ENCODE measurements at places on chromosomes 4 and X. TPM values are rescaled to one million over a fixed set of nuclear protein-coding genes. Genes with fewer than 3 reads are reported as not detected.

DNA sequence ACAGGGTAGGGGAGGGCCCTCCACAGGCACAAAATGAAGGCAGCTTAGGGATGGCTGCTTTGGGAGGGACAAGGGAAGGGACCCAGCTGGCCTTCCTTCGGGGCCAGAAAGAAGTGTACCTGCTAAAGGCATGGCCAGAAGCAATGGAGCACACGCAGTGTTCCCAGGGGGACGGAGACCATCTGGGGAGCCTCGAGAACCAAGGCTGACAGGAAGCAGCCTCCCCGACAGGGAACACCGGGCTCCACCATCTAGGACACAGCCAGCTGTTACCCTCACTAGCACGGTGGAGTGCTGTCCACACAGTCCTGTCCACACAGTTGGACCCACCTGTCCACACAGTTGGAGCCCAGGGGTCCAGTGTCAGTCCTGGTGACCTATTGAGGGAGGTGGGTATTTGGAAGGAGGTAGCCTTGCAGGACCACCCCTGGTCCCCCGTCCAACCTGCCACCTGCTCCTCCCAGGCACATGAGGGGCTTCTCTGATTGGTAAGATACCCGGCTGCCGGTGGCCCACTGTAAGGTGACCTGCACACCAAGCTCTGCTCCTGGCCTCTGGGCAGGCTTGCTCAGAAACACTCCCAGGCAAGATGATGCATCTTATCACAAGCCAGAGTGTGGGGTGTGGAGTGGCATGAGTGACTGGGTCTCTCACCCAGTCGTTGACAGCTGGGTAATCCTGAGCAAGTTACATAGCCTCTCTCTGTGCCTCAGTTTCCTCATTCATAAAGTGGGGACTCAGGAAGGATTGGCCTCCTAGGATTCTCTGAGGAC is 20.5 kb upstream of the AFAP1 start:
- H3K4me1 ChIP-seq, result peaks cover 46% of the 10 kb centered on the region
- H3K4me3 ChIP-seq, result peak overlapping the region; percentile 38
- peak; percentile 66 for DNase-seq
- peak overlapping the region; percentile 94 for H3K27ac ChIP-seq
- H3K27me3 ChIP-seq, result no peaks in the 10 kb centered on the region

GRCh38 chr4:92334716-92335350 is 31.1 kb downstream of the GRID2 start:
- H3K4me3 ChIP-seq, result no peak overlapping the region
- no peaks in the 10 kb centered on the region for H3K36me3 ChIP-seq
- H3K4me1 ChIP-seq, result no peaks in the 10 kb centered on the region

Gene PAGE1
- not detected for total RNA-seq

- H3K27me3 ChIP-seq, result no peaks in the 10 kb centered on the region
- H3K4me1 ChIP-seq, result peaks cover 30% of the 10 kb centered on the region
- no peak for DNase-seq
- H3K4me3 ChIP-seq, result no peak overlapping the region
- H3K27ac ChIP-seq, result no peak overlapping the region
Observed at GRCh38 chr4:118833192-118833820, 2.6 kb downstream of the SEC24D start.

DNA sequence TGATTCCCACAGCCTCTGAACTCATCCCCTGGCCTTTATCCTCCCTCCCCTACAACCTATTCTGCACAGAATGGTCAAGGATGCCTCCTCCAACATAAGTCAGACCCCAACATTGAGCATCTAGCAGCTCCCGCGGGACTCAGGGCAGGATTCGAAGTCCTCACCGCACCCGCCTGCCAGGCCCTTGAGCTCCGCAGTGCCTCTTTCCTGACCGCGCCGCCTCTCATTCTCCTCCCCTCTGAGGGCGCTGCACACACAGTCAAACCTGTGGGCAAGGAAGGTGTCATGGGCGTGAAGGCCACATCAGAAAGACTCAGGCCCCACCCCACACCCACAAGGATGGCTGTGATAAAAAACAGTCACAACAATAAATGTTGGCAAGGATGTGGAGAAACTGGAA is 84.1 kb downstream of the CPZ start:
- no peaks in the 10 kb centered on the region for H3K27me3 ChIP-seq
- DNase-seq, result no peak
- no peak overlapping the region for H3K27ac ChIP-seq
- H3K4me1 ChIP-seq, result no peaks in the 10 kb centered on the region
- H3K4me3 ChIP-seq, result no peak overlapping the region

Gene CT45A1
- not detected for total RNA-seq

DNA sequence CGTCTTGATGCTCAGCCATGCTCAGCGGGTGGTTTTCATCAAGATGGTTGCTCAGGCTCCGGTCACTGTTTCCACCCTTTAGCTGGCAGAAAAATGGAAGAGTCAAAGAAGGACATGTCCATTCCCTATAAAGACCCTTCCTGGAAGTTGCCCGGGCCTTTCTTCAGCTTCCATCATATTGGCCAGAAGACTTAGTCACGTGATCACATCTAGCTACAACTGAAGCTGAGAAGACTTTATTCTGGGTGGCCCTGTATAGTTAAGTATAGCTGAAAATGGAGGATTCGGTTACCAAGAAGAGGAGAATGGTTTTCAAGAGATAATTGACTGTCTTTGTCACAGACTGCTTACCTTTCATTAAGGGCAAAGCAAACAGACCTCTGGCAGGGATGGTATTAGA is 296.7 kb upstream of the CASK start:
- no peak overlapping the region for H3K4me3 ChIP-seq
- H3K36me3 ChIP-seq, result no peaks in the 10 kb centered on the region
- no peak overlapping the region for H3K27ac ChIP-seq
- no peaks in the 10 kb centered on the region for H3K27me3 ChIP-seq
- no peak for DNase-seq

DNA sequence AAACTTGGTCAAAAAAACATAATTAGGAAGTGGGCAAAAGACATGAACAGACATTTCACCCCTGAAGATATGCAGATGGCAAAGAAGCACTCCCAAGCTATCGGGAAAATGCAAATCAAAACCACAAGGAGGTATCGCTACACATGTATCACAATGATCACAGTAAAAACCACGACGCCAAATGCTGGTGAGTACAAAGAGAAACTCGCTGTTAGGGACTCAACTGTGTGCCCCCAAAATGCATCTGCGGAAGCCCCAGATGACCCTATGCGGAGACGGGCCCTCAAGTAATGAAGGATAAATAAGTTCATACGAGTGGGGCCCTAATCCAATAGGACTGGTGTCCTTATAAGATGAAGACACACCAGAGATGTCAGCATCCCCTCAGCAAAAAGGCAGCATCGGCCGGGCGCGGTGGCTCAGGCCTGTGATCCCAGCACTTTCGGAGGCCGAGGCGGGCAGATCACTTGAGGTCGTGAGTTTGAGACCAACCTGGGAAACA is 10.2 kb downstream of the GAK start:
- H3K4me1 ChIP-seq, result peaks cover 63% of the 10 kb centered on the region
- peak; percentile 47 for DNase-seq
- H3K27me3 ChIP-seq, result no peaks in the 10 kb centered on the region
- peaks cover 17% of the 10 kb centered on the region for H3K36me3 ChIP-seq
- peak overlapping the region; percentile 55 for H3K27ac ChIP-seq

GRCh38 chr4:82123934-82124333 is 249.9 kb downstream of the HNRNPD start:
- no peak overlapping the region for H3K27ac ChIP-seq
- no peaks in the 10 kb centered on the region for H3K27me3 ChIP-seq
- H3K4me1 ChIP-seq, result peaks cover 2% of the 10 kb centered on the region
- no peaks in the 10 kb centered on the region for H3K36me3 ChIP-seq
- H3K4me3 ChIP-seq, result no peak overlapping the region
- peak; percentile 11 for DNase-seq

- no peaks in the 10 kb centered on the region for H3K4me1 ChIP-seq
- no peak overlapping the region for H3K4me3 ChIP-seq
- H3K27me3 ChIP-seq, result no peaks in the 10 kb centered on the region
Observed at GRCh38 chrX:23854122-23854521, 53.6 kb downstream of the APOO start.

DNA sequence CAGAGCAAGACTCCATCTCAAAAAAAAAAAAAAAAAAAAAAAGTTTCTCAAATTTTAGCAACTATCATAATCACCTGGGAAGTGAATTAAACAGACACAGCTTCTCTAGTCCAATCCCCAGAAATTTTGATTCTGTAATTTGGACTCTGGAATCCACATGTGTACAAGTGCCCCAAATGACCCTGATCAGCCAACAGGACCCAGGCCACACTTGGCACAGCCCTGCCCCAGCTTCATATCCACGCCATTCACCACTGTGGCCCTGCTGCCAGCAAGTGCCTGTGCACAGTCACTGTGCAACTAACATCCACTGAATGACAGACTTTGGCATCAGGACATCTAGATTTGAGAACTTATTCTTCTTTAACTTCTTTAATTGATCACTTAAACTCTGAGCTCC is 14.1 kb upstream of the CXCL13 start:
- peaks cover 11% of the 10 kb centered on the region for H3K27me3 ChIP-seq
- H3K4me1 ChIP-seq, result peaks cover 72% of the 10 kb centered on the region
- DNase-seq, result no peak
- H3K36me3 ChIP-seq, result no peaks in the 10 kb centered on the region
- H3K27ac ChIP-seq, result peak overlapping the region; percentile 19

Gene STOX2
- not detected for total RNA-seq

DNA sequence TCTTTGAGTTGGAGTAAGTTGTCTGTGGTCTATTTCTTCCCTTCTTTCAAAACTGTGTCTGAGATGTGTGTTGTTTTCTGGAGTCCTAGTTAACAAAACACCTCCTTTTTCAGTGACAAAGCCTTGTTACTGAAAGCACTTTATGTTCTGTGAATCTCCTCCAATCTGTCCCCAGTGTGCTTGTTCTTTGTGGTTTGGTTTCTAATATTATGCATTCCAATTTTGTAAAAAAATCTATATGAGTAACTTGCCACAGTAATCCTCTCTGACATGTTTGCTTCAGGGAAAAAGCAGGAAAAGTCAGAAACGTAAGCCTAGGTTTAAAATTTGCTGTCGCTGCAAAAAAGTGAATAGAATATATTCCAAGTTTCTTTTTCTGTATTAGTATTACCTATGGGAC is 12.4 kb downstream of the PRRG1 start:
- no peaks in the 10 kb centered on the region for H3K4me1 ChIP-seq
- H3K27ac ChIP-seq, result no peak overlapping the region
- no peak overlapping the region for H3K4me3 ChIP-seq

- no peaks in the 10 kb centered on the region for H3K36me3 ChIP-seq
- H3K4me3 ChIP-seq, result peak overlapping the region; percentile 90
- no peak overlapping the region for H3K27ac ChIP-seq
- DNase-seq, result no peak
- H3K27me3 ChIP-seq, result no peaks in the 10 kb centered on the region
Observed at GRCh38 chrX:96683997-96684338, 674 bp upstream of the DIAPH2 start.

DNA sequence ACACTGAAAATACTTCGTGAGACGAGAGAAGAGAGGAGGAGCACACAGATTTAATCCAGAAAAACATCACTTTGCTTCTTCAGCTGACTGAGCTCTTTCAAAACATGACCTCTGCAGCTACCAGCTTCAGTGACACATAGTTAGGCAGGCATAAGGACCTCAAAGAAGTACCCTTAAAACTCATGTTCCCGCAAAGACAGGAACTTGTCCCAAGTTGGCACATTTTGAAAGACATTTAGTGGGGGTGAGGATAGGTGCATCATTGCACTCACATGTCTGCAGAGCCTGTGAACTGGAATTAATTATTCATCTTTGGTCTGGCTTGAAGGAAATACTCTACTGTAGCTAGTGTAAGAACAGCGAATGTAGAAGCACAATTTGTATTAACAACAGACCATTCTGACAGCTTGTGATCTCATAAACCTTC is 221.8 kb downstream of the MGST2 start:
- no peaks in the 10 kb centered on the region for H3K27me3 ChIP-seq
- peaks cover 2% of the 10 kb centered on the region for H3K4me1 ChIP-seq
- DNase-seq, result no peak
- H3K36me3 ChIP-seq, result no peaks in the 10 kb centered on the region
- no peak overlapping the region for H3K4me3 ChIP-seq
- no peak overlapping the region for H3K27ac ChIP-seq

GRCh38 chr4:60930866-60931265 is 269.3 kb upstream of the ADGRL3 start:
- no peak for DNase-seq
- no peaks in the 10 kb centered on the region for H3K27me3 ChIP-seq
- H3K4me1 ChIP-seq, result no peaks in the 10 kb centered on the region
- H3K4me3 ChIP-seq, result no peak overlapping the region
- H3K36me3 ChIP-seq, result no peaks in the 10 kb centered on the region

GRCh38 chrX:9188117-9188516 is 154.2 kb upstream of the FAM9B start:
- no peak for DNase-seq
- H3K4me3 ChIP-seq, result no peak overlapping the region
- H3K4me1 ChIP-seq, result no peaks in the 10 kb centered on the region
- no peaks in the 10 kb centered on the region for H3K27me3 ChIP-seq
- no peak overlapping the region for H3K27ac ChIP-seq
- H3K36me3 ChIP-seq, result no peaks in the 10 kb centered on the region

- H3K27me3 ChIP-seq, result no peaks in the 10 kb centered on the region
- no peak for DNase-seq
- H3K27ac ChIP-seq, result no peak overlapping the region
- H3K4me1 ChIP-seq, result no peaks in the 10 kb centered on the region
- peaks cover 58% of the 10 kb centered on the region for H3K36me3 ChIP-seq
Observed at GRCh38 chr4:113499696-113500095, 261.8 kb downstream of the CAMK2D start.

- H3K27me3 ChIP-seq, result no peaks in the 10 kb centered on the region
- no peak for DNase-seq
- peaks cover 5% of the 10 kb centered on the region for H3K4me1 ChIP-seq
- no peak overlapping the region for H3K27ac ChIP-seq
- H3K36me3 ChIP-seq, result no peaks in the 10 kb centered on the region
- no peak overlapping the region for H3K4me3 ChIP-seq
Observed at GRCh38 chr4:145186729-145187128, 6.3 kb upstream of the OTUD4 start.

- no peak overlapping the region for H3K27ac ChIP-seq
- H3K4me3 ChIP-seq, result no peak overlapping the region
- no peaks in the 10 kb centered on the region for H3K4me1 ChIP-seq
- H3K27me3 ChIP-seq, result no peaks in the 10 kb centered on the region
- no peaks in the 10 kb centered on the region for H3K36me3 ChIP-seq
Observed at GRCh38 chr4:106585915-106586349, 217.4 kb upstream of the GIMD1 start.

DNA sequence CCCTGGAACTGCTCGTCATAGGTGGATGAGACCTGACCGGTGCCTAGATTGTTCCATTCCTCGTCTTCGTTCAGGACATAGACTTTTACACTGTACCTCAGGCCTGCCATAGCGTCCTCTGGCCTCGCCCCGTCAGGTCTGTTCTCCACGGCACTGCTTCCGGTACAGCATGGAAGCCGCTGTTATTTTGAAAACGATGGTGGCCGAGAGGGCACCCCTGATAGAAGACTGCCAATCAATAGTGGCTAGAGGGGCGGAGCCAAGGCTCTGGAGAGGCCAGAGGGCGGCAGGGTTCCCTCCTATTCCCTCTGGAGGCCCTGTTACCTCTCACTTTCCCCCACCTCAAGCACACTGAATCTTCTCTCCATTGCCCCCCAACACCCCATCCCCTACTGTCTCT is at the start of gene PPP4R3C:
PPP4R3C (minus strand) TSS at position 155 of the 400 bp plus-strand sequence; CDS start at position 110, 45 bp downstream.
- no peak within 1 kb of the TSS for H3K4me3 ChIP-seq
- H3K36me3 ChIP-seq, result no peaks in the 10 kb centered on the region
- no peak for DNase-seq
- no peaks in the 10 kb centered on the region for H3K4me1 ChIP-seq
- no peak within 1 kb of the TSS for H3K27ac ChIP-seq

- no peak overlapping the region for H3K27ac ChIP-seq
- H3K4me1 ChIP-seq, result no peaks in the 10 kb centered on the region
- H3K27me3 ChIP-seq, result peaks cover 2% of the 10 kb centered on the region
- H3K36me3 ChIP-seq, result no peaks in the 10 kb centered on the region
Observed at GRCh38 chr4:69888336-69888735, 28.4 kb upstream of the SULT1E1 start.

GRCh38 chrX:56765811-56766553 is 36.9 kb downstream of the NBDY start:
- no peak for DNase-seq
- H3K27me3 ChIP-seq, result no peaks in the 10 kb centered on the region
- H3K36me3 ChIP-seq, result peaks cover 1% of the 10 kb centered on the region
- peaks cover 49% of the 10 kb centered on the region for H3K4me1 ChIP-seq
